Astrocyte of the spinal cord (primary cell): ENCODE measurements at places on chromosomes 5 and 9.

DNA sequence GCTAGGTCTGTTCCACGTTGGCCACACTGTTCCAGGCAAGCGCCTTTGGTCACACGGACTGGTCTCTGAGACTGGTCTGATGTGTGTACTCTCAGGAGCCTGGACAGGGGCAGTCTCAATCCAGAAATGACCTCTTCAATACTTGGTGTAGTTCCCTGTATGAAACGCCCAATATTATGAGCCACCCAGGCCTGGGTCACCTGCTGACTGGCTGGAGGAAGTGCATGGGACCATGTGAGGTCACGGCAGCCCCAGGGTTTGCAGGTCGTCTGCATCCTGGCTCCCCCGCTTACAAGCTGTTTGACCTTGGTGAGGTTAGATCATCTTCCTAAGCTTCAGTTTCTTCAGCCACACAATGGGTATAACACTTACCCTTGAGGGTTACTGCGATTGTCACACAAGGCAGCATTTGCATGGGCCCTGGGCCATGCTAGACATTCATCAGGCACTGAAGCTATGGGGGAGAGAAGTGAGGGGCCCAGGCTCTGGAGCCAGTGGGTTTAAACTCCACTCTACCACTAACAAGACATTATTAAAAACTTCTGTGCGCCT, 5.2 kb upstream of the GRHPR start:
- DNase-seq, result no peak

- peak; percentile 23 for DNase-seq
Measured at GRCh38 chr5:159951387-159951786, 35.1 kb downstream of the ADRA1B start.

- no peak for DNase-seq
Measured at GRCh38 chr5:38582293-38582974, 26.0 kb upstream of the LIFR start.

- peak; percentile 47 for DNase-seq
Measured at GRCh38 chr9:128886211-128886891, 4.4 kb downstream of the LRRC8A start.

GRCh38 chr9:92180669-92181181, 65.5 kb upstream of the SPTLC1 start:
- peak; percentile 80 for DNase-seq

DNA sequence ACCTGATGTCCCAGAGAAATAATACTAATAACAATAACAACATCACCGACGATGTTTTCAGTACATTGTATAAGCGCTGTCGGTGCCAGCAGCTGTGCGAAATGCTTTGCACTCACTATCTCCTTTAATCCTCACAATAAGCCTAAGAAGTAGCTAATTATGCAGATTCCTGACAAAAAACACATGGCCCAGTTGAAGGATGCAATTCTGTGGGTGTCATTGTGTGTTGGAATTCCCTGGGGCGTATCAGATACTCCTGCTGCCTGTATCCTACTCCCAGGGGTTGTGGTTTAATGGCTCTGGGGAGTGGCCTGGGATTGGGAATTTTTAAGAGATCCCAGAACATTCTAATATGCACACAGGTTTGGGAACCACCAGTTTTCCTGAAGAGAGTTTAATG, 154.0 kb downstream of the RGS3 start:
- no peak for DNase-seq

GRCh38 chr5:135013947-135014570, 20.0 kb downstream of the PITX1 start:
- DNase-seq, result no peak

GRCh38 chr9:34176089-34176488, 2.8 kb upstream of the UBAP1 start:
- DNase-seq, result no peak

GRCh38 chr9:19113964-19114679, 11.4 kb upstream of the HAUS6 start:
- DNase-seq, result no peak

- no peak for DNase-seq
Measured at GRCh38 chr9:27310582-27310981, 13.6 kb upstream of the EQTN start.
